ENCODE measurements at places on chromosomes 3 and 15.

DNA sequence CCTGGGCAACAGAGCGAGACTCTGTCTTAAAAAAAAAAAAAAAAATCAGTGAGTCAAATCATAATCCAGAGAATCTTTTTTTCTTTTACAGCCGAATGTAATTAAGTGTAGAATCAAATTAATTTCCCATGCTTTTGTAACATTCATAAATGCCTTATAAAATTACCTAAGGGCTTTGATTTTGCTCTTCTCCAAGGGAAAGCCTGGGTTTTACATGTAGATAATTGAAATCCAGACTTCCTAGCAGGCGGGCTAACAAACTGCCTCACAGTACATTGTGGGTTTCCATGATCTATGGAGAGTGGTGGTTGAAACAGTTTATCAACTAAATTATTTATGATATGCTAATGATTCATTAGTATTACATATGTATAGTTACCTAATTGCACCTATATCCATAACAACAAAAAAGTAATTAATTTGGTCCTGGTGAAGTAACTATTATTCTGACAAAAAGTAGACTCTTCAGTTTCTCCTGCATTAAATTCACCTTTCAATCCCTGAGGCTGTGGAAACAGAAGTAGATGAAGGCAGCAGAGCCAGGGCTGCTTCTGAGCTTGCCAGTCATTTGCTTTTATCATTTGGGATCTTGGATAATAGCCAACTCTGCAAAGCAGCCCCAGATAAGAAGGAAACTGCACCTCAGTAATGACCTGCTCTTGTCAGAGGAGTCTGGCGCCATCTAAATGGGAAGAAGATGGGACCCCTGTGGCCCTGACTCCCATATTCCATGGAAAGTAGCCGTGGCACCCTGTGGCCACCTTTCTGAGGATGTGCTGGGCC, 9.5 kb downstream of the CCR9 start:
- DNase-seq = no peak

GRCh38 chr15:89751748-89752147, 699 bp upstream of the MESP1 start:
- no peak for DNase-seq

DNA sequence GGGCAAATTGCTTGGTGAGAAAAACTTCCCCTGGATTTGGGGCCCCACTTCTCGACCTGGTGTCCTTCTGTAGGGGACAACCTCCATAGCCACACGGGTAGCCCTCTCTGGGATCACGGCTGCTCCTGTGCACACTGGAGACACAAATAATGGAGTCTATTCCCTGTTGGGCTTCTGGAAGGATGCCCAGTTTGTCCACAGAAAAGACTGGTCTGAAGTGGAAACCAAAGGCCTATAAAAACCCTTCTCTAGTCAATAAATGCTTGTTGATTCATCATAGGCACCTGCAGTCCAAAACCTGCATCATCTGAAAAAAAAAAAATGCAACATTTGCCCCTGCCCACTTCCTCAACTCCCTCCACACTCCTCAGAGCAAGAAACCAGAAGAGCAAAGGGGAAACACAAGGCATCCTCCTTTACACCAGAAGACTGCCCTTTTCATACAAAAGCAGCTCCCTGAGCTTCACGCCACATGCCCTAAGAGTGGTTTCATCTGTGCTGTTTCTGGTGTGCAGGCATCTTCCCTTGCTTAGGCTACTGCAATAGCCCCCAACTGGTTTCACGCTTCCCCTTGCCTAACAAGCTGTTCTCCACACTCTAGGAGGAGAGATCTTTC, 36.3 kb downstream of the SRGAP3 start:
- DNase-seq = no peak

GRCh38 chr15:73295630-73296286, 73.0 kb downstream of the HCN4 start:
- DNase-seq = no peak

DNA sequence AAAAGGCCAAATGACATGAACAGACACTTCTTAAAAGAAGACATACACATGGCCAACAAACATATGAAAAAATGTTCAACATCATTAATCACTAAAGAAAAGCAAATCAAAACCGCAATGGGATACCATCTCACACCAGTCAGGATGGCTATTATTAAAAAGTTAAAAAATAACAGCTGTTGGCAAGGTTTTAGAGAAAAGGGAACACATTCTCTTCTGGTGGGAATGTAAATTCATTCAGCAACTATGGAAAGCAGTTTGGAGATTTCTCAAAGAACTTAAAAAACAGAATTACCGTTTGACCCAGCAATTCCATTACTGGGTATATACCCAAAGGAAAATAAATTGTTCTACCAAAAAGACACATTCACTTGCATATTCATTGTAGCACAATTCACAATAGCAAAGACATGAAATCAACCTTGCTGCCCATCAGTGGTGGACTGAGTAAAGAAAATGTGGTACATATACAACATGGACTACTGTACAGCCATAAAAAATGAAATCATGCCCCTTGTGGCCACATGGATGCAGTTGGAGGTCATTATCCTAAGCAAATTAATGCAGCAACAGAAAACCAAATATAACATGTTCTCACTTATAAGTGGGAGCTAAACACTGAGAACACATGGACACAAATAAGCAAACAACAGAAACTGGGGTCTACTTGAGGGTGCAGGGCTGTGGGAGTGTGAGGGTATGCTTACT, 190.7 kb upstream of the MCTP2 start:
- DNase-seq = no peak

DNA sequence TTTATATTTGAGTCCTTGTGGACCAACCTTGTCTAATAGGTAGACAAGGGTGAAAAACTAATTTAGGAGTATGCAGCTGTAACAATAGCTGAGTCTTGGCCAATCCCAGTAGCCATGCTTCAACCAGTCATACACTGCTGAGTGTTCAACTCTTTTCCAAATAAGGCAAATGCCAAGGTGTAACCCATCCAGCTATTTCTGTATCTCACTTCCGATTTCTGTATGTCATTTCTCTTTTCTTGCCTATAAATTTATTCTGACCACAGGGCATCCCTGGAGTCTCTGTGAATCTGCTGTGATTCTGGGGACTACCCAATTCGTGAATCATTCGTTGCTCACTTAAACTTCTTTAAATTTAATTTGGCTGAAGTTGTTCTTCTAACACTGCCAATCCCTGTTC, 93.2 kb downstream of the MAGI1 start:
- no peak for DNase-seq

DNA sequence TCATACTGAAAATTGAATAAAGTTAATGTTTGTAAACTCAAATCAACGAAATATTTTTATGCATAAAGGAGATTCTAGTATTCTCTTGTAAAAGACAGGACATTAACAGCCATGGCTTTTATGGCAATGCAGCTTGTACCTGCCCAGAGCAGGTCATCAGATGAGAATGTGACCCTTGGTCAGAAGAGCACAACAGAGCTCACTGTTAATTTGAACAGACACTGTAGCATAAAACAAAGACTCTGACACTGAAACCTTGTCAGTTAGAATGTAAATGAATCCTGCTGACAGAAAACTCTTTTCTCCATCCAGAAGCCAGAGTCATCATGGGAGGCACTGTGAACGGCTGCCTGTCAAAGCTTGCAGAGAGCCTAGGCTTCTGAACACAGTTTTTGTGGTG, 410.6 kb downstream of the RAP2B start:
- DNase-seq = no peak

- DNase-seq = no peak
Measured at GRCh38 chr15:55587321-55588069, 650 bp downstream of the PYGO1 start.

GRCh38 chr15:43317566-43318184, 12.7 kb downstream of the LCMT2 start:
- no peak for DNase-seq

- DNase-seq = no peak
Measured at GRCh38 chr3:39671116-39671515, 138.3 kb upstream of the MYRIP start.

GRCh38 chr15:66894363-66894762, 171.0 kb upstream of the SMAD3 start:
- DNase-seq = no peak

- no peak for DNase-seq
Measured at GRCh38 chr3:186784820-186785494, 1.6 kb downstream of the EIF4A2 start.

DNA sequence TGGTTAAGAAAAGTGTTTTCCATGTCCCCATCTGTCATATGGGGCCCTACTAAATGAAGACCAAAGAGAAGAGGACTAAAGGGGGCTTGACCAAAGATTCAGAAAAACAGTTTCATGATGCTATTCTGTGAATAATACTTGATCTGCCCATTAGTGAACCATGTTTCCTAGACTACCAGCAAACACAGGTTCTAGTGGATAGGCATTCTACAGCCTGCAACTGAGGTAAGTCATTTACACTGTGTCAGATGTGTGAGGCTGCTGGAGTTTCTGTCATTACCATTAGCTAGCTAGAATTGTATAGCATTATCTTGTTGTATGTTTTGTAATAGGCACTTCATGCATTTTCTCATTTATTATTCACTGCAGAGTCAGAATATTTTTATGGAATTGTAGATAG, 6.6 kb downstream of the GPR171 start:
- DNase-seq = no peak

GRCh38 chr3:52704611-52705437, 767 bp downstream of the GLT8D1 start:
- DNase-seq = no peak

- DNase-seq = no peak
Measured at GRCh38 chr3:99012051-99012450, 110.6 kb upstream of the DCBLD2 start.

DNA sequence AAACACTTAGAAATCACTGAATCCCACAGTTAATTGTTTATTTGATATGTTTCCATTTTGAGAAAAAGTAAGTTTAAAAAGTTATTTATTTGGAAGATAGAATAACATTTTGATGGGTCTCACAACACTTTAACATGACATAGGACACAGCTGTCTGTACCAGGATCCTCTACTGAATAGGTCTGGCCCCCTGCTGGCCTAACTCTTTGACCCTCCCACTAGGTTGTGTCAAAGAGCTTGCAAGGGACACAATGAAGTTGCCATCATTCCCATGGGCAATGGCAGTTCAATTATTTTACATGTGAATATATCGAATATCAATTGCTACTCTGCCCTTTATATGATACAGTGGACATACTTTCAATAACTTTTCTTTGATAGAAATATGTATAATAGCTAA, 138.9 kb downstream of the EPHA3 start:
- DNase-seq = no peak

- no peak for DNase-seq
Measured at GRCh38 chr3:173287361-173287760, 110.2 kb upstream of the NLGN1 start.

DNA sequence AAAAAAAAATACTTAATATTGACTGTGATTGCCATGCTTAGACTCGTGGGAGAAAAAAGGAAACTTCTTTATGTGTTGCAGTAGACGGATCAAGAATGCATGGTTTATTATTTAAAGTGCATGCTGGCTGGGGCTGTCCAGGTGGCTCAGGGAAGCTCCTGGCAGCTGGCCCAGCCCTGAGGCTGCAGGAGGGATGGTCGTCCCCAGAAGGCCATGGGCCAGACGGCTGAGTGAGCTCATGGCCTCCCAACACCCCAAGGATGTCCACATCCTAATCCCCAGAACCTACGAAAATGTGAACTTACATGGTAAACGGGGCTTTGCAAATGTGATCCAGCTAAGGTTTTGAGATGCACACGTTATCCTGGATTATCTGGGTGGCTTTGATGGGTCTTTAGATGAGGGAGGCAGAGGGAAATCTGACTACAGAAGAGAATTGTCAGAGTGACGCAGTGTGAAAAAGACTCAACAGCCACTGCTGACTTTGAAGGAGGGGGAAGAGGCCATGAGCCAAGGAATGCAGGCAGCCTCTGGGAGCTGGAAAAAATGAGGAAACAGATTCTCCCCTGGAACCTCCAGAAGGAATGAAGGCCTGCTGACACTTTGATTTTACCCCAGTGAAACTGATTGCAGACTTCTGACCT, 29.8 kb downstream of the ADAMTS17 start:
- no peak for DNase-seq

- no peak for DNase-seq
Measured at GRCh38 chr3:197300361-197300760, 1.9 kb upstream of the DLG1 start.

DNA sequence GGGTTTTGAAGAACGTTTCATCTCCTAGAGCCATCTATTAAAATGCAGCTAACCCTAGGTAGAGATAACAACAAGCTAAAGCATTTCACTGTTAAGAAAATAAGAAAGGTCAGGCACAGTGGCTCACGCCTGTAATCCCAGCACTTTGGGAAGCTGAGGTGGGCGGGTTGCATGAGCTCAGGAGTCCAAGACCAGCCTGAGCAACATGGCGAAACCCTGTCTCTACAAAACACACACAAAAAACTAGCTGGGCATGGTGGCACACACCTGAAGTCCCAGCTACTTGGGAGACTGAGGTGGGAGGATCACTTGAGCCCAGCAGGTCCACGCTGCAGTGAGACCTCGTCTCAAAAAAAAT, 5.4 kb upstream of the TBC1D5 start:
- DNase-seq = no peak

- DNase-seq = peak; percentile 27
Measured at GRCh38 chr15:34182942-34183341, 27.0 kb downstream of the KATNBL1 start.

Measured in mucosa of gallbladder (tissue), 1 donor.